Adrenal gland (tissue), 19 donors: ENCODE measurements at places on chromosomes 2 and 18. TPM values are rescaled to one million over a fixed set of nuclear protein-coding genes. Genes with fewer than 3 reads are reported as not detected.
A peak's percentile ranks its signal among the peaks of the same experiment; 100 is the strongest.

BOLL gene
- not detected for total RNA-seq

SLC30A3 gene
- total RNA-seq: 5.6 TPM

GRCh38 chr2:226337941-226338600, 461.5 kb downstream of the IRS1 start:
- no peaks in the 10 kb centered on the region for H3K36me3 ChIP-seq
- H3K4me3 ChIP-seq: no peak overlapping the region

DNA sequence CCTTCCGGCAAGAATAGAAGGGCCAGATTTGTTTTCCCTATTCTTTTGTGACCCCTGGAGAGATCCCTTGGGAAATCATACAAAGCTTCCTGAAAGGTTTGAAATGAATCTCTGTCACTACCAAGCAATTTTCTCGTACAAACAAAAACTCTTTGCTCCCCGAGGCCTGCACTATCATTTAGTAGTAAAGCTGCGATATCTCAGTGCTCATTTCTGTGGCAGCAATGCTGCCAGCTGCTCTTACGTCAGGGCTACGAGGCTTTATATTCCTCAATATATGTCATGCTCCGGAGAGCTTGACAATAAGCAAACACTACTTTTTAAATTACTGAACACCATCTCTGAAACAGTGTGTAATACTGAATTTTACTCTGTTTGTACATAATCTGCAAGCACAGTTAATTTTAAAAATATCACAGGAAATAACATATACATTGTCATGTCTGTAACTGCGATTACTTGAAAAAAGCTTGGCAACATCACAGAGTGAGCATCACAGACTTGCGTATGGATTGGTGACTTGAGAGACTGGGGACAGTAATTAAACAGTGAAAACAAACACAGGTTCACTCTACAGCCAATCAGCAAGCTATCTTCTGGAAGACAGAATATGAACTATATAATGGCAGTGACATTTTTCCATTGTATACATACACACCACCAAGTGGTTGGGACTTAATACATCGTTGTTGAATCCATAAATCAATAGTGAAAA, 403.3 kb upstream of the NETO1 start:
- H3K4me1 ChIP-seq: no peaks in the 10 kb centered on the region
- no peak overlapping the region for H3K4me3 ChIP-seq
- H3K27ac ChIP-seq: no peak overlapping the region
- H3K36me3 ChIP-seq: no peaks in the 10 kb centered on the region
- no peaks in the 10 kb centered on the region for H3K27me3 ChIP-seq
- no peak for DNase-seq

- DNase-seq: peak; percentile 69
- peak overlapping the region; percentile 49 for H3K4me3 ChIP-seq
- peaks cover 6% of the 10 kb centered on the region for H3K4me1 ChIP-seq
- H3K27me3 ChIP-seq: no peaks in the 10 kb centered on the region
- H3K27ac ChIP-seq: peak overlapping the region; percentile 96
These were observed 818 bp upstream of the IKZF2 start for GRCh38 chr2:213152065-213152794.

GRCh38 chr2:123687064-123687463, 338.0 kb upstream of the CNTNAP5 start:
- H3K36me3 ChIP-seq: no peaks in the 10 kb centered on the region
- H3K4me1 ChIP-seq: no peaks in the 10 kb centered on the region
- no peak overlapping the region for H3K27ac ChIP-seq
- H3K27me3 ChIP-seq: no peaks in the 10 kb centered on the region
- H3K4me3 ChIP-seq: no peak overlapping the region

DNA sequence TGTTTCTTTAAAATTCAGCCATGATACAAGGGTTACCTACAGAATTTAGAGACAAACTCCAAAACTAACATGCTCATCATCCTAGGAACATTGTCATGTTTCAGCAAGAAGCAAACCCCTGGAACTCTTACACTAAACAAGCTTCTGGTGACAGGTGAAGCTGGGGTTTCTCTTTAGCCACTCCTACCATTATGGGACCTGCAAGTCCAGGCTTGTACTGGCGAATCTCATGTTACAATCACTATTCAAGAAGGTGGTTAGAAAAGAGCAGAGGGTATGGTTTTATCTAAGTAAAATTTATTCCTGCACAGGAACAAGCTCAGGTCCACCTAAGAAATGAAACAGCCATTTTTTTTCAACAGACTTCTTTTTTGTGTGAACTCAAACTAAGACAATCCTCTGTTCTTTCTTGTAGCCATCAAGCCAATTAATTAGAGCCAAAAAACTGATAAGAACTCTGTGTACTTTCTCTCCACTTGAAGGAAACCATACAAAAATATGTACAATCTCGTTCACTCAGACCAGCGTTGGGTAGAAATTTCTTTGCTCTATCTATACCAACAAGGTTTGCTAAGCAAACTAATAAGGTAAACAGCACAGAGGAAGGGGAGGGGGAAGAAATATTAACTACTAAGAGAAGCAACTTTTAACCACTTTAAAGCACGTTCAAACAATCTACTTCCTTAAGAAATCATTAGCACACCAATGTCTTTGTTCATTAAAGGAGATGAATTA, 63.3 kb upstream of the NEDD4L start:
- H3K4me3 ChIP-seq: no peak overlapping the region
- H3K36me3 ChIP-seq: no peaks in the 10 kb centered on the region
- no peaks in the 10 kb centered on the region for H3K27me3 ChIP-seq
